ENCODE measurements at places on chromosomes 7 and 10.

DNA sequence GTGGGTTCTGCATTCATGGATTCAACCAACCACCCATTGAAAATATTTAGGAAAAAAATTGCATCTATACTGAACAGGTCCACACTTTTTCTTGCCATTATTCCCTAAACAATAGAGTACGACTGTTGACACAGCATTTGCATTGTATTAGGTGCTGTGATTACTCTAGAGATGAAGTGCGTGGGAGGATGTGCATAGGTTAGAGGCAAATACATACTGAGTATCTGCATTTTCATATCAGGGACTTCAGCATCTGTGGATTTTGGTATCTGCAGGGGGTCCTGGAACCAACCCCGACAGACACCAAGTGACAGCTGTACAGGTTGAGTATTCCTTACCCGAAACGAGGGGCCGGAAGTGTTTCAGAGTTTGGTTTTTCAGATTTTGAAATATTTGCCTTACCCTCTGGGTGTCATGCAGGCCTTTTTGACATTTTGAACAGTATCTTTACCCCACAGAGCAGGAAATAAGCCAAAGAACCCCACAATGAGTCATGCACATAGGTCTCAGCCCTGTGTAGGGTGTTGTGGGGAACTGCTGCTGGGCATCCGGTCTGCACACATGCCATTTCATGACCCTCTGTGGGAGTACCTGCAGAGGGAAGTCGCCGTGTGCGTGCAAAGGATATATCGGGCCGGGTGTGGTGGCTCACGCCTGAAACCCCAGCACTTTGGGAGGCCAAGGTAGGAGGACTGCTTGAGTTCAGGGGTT, 14.5 kb downstream of the NUDT5 start:
- peak; percentile 60 for DNase-seq

GRCh38 chr10:107081644-107082043, 82.9 kb downstream of the SORCS1 start:
- DNase-seq, result no peak

- no peak for DNase-seq
These were observed 25.8 kb upstream of the NANOS1 start for GRCh38 chr10:119003572-119004289.

- DNase-seq, result no peak
These were observed 6.3 kb downstream of the C7orf57 start for GRCh38 chr7:48041653-48041970.

- no peak for DNase-seq
These were observed 86.8 kb upstream of the CACNA2D1 start for GRCh38 chr7:82530361-82530760.

DNA sequence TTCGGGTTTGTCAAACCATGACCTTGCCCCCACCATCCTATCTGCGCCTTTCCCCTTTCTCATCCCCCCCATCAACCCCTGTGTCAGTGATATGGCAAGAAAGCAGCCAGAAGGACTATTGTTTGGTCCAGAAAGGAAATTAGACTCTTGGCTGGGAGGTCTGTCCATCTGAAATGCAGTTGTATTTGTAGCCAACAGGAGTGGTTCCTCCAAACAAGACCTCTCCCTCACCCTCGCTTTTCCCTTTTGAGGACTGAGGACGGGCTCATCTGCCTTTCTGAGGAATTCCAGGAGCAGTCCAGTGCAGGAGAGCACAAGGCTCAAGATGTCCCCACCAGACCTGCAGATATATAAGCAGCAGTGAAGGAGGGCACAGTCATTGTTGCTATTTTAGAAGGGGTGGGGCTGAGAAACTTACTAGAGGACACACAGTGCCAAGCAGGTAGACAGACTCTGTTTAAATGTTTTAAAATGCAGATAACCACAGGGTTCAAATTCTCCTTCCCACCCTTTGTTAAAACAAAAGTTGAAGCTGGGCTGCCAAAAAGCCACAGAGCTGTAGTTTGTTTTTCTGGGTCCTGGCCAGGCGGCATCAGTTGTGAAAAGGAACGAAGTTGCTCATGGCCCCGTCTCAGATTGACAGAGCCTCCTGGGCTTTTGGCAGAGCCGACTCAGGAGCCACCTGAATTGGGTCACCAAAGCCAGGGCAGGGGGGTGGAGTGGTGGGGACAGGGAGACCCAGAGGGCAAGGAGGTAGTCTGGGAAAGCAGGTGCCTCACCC, 37.3 kb downstream of the CYP17A1 start:
- no peak for DNase-seq

DNA sequence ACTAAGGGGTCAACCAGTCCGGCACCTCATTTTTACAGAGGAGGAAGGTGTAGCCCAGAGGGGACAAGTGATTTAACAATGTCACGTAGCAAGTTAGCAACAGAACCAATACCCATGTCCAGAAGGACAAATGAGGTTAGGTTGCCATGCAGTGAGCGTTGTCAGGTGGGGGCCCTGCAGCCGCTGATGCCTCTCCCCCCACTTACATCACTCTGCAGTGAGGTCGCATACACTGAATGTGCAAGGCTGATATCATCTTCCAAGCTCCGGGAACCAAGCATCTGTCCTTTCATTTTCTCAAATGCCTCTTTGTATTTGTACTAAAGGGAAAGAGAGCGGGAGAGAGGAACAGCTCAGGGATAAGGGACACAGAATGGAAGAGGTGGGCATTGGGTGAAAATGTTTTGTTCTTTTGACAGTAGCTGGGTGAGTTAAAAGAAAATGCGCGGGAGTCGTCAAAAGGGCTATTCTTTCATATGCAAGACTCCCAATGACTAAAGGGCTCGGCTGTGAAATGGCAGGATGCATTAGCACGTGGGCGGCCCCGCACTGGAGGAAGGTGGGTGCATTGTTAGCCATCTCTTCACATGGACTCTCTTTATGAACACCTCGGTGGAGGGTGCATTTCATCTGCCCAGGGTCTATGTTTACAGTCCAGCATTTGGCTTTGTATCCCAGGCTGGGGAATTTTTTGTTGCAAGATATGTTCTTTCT, 49.7 kb downstream of the NRAP start:
- no peak for DNase-seq

DNA sequence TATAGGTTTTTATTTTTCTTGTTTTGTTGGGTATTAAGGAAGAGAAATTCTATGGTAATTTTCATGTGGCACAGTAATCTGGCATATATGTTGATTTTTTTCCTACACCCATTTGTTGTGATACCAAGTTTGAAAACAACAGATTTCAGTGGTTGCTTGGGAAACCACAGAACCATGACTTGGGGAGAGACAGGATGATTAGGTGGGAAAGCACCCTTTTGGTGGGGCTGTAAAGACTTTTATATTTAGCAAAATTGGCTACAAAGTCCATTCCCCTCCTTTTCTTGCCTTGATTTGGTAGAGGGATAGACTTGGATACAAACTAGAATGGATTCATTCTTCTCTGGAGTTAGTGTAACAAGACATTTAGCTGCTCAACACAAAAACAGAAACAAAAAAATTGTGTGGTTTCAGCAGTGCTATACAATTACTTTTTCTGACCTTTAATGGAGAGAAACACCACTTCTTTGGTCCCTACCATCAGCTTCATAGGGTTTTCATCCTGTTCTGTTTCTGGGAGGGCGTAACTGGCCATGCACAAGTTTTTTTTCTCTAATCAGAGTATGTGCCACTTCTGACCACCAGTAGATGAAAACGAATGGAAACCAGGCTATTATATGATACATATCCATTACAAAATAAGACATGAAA, 52.7 kb downstream of the FIGNL1 start:
- DNase-seq, result no peak

- DNase-seq, result no peak
These were observed 140.7 kb downstream of the RGS10 start for GRCh38 chr10:119401671-119402395.

GRCh38 chr10:23370106-23370505, 25.5 kb upstream of the C10orf67 start:
- DNase-seq, result no peak

- no peak for DNase-seq
These were observed 148.8 kb downstream of the LRRC4 start for GRCh38 chr7:127882313-127882920.

DNA sequence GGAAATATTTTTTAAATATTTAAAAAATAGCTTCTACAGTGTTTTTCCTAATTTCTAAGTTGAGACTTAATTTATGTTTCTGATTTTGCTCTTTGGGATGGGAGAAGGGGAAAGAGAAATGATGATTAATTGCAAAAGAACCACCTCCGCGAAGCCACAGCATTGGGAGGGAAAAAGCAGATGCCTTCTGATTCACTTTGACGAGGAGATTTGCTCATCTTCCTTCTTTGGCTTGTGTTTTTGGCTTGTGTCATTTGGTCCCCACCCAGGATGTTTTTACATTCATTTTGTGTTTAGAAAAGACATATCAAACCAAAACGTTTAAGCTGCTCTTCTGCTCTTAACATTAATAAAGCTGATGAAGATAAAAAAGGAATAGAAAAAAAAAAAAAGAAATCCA, 121.7 kb downstream of the MACC1 start:
- no peak for DNase-seq

- DNase-seq, result no peak
These were observed 24.6 kb upstream of the ANKRD2 start for GRCh38 chr10:97547962-97548361.

DNA sequence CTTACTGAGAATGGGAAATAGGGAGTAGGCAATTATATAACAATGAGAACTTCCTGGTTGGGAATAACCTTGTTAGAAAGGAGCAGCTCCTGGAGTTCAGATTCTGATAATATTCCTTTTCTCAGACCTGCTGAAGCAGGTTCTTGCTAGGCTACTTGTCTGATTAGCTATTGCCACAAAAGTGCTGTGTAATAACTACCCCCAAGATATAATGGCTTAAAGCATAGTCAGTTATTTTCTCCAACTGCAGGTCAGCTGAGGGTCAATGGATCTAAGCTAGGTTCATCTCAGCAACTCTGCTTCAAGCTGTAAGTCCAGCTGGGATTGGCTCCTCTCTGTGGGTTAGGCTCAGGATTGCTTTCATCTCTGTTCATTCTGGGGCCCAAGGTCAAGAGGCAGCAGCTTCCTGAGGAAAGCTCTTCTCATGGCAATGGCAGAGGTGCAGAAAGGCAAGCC, 9.4 kb upstream of the CNOT4 start:
- DNase-seq, result no peak

DNA sequence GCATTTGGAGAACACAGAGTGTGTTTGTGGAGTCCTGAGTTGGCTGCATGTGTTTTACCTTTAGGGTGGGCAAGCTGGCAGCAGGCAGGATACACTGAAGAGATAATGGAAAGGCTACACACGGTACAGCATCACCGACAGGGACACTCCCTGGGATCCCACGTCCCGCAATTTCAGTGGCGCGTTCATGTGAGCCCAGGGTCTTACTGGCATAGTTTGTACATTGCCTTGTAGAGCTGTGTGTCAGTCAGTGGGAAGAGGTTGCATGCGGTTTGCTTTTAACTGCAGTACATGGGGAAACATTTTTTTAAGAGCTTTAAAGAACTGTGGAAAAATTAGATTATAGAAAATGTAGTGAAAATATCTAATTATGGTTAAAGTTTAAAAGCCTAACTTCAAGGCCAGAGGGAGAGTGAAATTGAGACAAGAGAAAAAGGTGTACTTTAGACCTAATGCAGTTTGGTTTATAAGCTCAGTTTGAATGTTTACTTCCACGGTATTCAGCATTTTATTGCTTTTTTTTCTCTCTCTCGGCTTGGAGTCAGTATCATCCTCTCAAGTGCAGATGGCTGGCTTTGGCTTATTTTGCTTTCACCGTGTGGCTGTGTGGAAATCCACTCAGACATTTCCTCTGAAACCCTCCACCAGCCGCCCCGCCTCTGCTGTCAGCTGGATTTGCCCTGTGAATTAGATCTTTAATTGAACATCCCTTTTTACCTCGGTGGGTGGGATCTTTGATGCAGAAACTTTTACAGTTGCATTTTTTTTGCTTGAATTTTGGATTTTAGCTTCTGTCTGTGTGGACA, 364.2 kb upstream of the COBL start:
- DNase-seq, result no peak

GRCh38 chr10:78703593-78703992, 365.2 kb upstream of the ZMIZ1 start:
- DNase-seq, result no peak

GRCh38 chr10:110358278-110358677, 53.6 kb upstream of the SMNDC1 start:
- no peak for DNase-seq

DNA sequence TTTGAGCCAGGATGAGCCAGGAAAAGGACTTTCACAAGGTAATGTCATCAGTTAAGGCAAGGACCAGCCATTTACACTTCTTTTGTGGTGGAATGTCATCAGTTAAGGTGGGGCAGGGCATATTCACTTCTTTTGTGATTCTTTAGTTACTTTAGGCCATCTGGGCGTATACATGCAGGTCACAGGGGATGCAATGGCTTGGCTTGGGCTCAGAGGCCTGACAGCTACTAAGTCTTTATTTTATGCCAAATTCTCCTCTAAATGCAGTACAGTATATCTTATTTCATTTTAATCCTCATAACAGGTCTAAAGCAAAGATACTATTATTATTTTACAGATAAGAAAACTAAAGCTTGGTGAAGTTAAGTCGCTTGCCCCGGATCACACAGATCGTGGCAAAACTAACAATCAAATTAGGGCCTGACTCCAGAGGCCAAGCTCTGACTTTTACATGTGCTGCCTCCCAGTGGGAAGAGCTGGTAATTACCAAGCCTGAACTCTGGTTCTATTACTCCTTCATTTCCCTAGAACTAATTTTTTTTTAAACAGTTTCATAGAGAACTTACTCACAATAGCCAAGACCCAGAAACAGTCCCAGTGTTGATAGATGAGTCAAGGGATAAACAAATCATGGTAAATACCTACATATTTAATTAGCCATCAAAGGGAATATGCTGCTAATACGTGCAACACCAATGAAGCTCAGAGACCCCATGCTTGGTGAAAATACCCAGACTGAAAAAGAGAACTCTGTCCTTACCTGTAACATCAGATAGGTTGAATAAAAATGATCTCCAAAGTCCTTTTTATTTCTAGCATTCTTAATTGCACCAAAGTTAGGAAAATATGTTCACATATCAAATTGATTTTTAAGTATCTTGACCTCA, 35.4 kb downstream of the C7orf25 start:
- DNase-seq, result peak; percentile 69

GRCh38 chr7:116271963-116272886, 61.9 kb downstream of the TES start:
- DNase-seq, result no peak

DNA sequence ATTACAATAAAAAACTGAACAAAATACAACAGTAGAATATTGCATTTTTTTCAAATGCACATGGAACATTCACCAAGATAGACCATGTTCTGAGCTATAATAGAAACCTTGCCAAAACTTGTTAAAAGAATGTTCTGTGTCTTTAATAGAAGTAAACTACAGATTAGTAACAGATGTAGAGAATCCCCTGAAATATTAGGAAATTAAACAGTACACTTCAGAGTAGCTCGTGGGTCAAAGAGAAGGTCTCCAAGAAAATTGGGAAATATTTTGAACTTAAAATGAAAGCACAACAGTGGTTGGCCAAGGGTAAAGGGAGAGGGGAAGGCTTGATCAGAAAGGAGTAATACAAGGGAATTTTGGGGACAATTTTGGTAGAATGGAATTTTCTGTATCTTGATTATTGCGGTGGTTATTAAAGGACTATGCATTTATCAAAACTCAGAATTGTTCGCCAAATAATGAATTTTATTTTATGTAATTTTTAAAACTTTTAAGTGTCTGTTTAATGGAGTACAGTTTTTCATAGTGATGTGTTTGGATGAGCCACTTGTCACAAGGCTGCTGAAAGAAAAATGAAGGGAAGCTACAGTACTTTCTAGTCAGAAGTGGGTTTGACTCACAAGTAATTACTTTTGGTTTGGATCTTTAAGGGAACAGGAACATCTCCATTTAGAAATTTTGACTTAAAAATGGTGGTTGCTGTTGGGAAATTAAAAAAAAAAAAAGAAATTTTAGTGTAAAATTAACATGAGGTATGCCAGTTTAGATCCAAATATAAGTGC, 10.2 kb downstream of the PLEKHA8 start:
- DNase-seq, result no peak

Data from hematopoietic multipotent progenitor cell treated with erythropoietin and hydrocortisone succinate and interleukin-3 and kit ligand, for 8 days (in vitro differentiated cells).